ENCODE measurements at places on chromosomes 12 and 14.

DNA sequence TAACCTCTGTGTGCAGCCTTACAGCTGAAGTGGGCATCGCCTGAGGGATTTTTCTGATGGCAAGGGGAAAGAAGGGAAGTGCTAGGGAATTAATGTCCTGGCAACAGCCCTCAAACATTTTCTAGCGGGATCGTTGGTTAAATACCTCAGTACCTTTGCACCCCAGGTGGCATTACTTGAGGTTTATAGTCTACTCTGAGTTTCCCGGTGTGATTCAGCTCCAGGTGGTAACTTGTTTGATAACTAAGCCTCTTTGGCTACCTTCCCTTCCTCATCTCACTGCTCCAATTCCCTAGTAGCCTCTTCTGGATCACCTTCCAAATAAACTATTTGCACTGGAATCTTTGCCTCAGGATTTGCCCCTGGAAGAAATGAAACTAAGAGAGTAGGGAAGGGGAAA, 237.0 kb upstream of the SSTR1 start:
- no peak for DNase-seq

DNA sequence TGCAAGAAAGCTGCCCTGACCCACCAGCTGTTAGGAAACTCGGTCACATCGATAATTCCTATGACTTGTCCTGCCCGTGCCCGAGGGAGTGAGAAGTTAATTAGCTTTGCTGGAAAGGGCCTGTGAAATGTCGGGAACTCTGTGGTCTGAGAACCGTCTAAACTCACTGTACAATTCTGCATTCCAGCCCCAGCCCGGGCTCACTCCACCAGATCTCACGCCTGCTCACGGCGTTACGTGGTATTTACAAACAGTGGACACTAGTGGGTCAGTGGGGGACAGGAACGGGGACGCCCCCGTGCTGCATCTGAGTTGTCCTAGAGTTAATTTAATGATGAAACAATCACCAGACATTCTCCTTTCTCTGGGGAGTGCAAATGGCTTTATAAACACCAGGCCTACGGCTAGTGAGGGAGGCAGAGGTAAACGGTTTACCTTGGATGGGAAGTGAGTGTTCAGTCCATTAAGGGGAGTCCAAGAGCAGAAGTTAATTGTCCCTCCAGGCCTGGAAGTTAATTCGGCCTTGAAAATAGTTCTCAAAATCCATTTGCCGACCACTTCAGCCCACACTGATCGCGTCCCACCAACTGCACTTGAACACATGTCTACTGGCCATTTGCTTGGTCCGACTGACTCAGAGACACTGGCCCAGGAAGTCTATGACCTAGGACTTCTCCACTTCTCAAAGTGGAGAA, 93.5 kb upstream of the MED13L start:
- no peak for DNase-seq

- no peak for DNase-seq
These were observed 59.8 kb downstream of the SERPINA3 start for GRCh38 chr14:94671870-94672444.

GRCh38 chr12:7158781-7159609, 28.8 kb downstream of the CLSTN3 start:
- no peak for DNase-seq

DNA sequence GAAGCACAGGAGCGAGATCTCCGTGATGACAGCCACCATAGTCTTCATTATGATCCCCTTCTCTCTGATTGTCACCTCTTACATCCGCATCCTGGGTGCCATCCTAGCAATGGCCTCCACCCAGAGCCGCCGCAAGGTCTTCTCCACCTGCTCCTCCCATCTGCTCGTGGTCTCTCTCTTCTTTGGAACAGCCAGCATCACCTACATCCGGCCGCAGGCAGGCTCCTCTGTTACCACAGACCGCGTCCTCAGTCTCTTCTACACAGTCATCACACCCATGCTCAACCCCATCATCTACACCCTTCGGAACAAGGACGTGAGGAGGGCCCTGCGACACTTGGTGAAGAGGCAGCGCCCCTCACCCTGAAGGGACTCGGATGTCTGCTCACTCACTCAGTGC, 775 bp downstream of the OR10P1 start:
- no peak for DNase-seq

Measured in NCI-H1417 (cell line).